ENCODE measurements at places on chromosomes 3 and 15.

DNA sequence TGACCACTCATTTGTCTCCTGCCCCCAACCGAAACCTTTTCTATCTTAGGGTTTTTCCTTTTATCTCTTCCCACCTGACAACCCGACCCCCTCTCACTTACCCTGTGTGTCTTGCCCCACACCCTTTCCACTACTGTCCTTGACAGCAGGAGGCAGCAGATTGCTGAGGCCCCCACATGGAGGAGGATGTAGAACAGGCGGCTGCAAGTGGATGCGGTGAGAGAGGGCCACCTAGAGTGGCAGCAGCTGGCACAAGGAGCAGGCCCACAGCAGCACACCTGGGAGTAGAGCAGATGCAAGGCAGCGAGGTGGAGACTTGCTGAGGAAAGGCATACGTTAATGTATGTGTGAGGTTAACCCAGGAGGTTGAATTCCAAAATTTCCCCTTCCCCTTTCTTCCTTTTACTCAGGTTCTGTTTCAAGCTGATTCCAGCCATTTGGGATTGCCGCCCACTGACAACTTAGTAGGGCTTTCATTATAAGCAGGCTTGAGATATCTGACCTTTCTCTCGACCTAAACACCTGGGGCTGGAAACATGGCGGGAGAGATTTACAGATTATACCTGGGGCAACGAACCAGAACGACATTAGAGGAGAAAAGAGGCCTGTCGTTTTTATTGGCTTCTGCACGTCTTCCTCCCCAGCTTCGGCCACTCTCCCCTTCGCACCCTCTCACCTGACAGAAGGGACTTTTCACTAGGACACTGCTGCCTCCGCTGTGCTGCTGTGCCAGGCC is 643 bp downstream of the SERINC4 start:
- no peak for ATAC-seq

DNA sequence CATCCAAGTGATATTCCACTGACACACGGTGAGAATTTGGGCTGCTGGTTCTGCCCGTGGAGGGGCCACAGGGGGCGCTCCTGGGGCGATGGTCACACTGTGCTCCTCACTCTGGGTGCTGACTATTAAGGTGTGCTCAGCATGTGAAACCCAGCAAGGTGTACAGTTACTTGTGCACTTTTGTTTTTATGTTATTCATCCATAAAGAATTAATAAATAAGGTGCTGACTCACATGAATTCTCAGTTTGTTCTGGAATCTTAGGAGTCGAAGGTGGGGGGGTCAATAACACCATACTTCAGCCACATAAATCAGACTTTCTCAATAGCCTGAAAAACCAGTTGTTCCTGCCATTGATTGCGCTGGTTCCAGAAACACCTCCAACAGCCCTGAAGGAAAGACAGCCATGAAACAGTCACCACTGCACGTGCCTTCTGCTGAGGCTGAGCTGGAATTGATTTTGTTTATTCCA is 53.5 kb upstream of the SPATA12 start:
- no peak for ATAC-seq

DNA sequence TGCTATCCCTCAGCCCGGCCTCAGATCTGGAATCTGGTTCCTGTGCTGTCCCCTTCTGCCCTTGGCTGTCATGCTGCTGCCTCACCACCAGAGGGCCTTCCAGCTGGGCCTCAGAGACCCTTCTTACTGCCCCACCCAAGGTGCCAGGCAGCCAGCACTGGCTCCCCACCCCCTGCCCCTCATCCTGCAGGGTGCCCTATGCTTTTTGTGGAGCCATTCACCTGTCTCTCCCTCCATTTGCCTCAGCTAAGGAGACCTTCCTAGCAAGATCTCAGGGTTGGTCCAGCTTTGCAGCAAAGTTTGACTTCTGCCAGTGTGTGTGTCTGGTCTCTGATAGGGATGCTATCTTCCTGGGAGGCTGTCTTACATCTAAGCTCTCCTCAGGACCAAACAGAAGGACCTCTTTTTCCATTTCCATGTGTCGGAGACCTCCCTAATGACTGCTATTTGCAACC is 1.9 kb upstream of the VWA5B2 start:
- no peak for ATAC-seq

GRCh38 chr3:175193815-175194518 is 334.8 kb downstream of the NAALADL2 start:
- no peak for ATAC-seq

GRCh38 chr3:33883538-33883950 is 85.1 kb downstream of the PDCD6IP start:
- no peak for ATAC-seq

DNA sequence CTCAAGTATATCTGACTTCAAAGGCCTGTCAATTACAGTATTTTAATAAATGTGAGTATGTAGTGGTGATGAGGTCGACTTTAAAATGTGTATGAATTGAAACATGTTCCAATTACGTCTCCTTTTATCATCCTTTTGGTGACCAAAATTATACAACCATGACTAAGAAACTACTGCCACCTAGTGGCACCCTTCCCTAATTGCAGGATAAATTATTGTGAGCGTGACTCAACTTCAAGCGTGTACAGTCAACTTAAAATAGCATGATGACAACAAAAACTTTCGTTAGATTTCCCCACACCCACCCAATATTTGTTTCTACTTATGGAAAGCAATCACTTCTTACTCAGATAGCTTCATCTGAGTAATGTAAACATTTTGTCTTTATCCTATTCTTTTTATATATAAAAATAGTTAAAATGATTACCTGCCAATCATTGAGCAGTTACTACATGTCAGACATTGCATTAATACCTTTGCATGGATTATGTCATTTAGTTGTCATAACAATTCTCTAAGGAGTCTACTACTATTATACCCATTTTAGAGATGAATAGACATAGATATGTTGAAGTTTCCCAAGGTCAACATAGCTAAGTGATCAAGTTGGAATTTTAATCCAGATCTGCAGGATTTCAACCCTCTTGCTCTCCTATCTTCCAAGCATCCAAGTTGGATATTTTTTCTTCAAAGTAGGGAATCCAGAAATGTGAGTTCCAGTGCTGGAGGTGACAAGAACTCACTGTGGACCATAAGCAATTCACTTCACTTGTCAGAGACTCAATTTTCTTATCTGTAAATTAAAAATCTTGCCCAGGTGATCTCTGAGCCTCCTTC is 106.0 kb downstream of the MEX3B start:
- ATAC-seq, result no peak

- no peak for ATAC-seq
These were observed 18.1 kb downstream of the ZNF280D start for GRCh38 chr15:56715220-56715619.

DNA sequence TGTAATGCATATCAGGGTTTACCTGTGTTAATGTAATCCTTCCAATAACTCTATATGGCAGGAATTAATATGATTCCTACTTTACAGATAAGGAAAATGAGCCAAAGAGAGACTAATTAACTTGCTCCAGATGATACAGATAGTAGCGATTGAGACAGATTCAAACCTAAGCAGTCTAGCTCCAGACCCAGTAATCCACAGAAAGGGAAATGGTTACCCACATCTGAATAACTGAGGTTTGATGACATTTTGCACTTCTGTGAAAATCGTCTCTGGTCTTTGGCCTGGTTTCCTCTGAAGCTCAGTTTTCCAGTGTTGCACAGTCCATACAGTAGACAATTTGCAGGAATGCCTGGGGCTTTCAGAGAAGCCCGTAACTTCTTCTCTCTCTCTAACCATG is 177.1 kb upstream of the UMPS start:
- ATAC-seq, result no peak

- ATAC-seq, result no peak
These were observed 147.2 kb downstream of the STAG1 start for GRCh38 chr3:136604961-136605360.

DNA sequence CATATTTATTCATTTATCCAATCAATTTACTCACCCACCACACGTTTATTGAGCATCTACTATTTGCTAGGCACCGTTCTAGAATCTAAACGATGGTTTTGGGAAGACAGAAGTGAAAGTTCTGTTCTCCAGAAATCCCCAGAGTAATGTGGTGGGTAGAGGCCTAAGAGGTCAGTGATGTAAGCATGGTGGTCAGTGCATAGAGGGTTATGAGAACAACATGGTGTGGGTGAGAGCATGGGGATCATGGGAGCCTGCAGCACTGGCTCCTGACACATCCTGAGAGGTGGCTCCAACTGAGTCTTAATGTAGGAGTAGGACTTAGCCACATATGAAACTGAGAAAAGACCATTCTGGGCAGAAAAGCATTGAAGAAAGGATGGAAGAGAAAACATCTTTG is 85.3 kb upstream of the TNFAIP8L3 start:
- ATAC-seq, result peak; percentile 71

GRCh38 chr3:164407111-164407510 is 671.2 kb downstream of the SI start:
- no peak for ATAC-seq

GRCh38 chr3:34678575-34678974 is 880.1 kb downstream of the PDCD6IP start:
- no peak for ATAC-seq

DNA sequence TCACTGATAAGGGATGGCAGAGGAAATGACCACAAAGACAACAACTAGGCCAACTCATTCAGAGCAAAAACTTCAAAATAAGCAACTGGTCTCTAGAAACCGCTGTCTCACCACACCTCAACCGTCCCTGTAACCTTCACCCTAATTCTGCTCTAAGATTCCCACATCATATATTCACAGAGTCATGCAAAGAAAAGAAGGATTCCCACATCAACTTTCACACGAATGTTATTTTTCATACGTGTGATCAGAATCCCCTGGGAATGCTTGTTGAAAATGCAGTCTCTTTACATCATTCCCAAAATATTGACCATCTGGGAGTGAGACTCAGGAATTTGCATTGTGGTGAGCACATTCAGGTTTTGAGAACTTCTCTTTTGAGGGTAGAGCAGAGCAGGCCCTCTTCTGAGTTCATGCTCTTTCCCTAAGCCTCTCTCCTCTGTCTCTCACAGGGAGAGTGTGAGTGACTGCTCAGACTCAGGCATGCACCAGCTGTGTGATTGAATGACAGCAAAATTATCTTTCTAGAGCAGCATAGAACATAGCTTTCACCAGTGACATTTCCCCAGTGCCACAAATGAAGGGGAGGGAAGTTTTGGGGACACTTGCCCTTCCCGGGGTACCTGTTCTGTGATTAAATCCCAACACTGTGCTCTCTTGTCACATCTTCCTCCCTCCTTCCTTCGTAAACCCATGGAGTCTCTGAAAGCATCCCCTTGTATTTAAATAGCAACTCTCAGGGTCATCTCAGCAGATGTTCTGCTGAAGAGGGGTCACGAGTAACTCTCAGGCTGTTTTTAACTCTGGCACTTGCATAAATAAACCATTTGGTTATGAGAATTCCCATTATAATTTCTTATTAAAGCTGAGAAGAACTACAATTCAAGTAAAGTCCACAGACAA is 170.9 kb downstream of the PLCL2 start:
- no peak for ATAC-seq

DNA sequence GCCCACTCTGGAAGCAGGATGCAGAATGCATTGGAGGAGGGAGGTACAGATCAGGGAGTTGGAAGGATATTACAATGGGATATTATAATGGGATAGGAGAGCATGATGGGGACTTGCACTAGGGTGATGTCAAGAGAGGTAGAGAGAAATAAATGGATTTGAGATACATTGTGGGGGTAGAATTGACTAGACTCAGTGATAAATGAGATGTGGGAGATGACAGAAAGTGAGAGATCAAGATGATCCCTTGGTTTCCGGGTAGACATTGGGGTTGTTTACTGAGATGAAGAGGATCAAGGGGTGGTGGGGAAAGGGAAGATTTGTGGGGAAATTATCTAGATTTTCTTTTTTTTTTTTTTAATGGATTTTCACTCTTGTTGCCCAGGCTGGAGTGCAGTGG is 42.7 kb downstream of the BFSP2 start:
- ATAC-seq, result no peak

DNA sequence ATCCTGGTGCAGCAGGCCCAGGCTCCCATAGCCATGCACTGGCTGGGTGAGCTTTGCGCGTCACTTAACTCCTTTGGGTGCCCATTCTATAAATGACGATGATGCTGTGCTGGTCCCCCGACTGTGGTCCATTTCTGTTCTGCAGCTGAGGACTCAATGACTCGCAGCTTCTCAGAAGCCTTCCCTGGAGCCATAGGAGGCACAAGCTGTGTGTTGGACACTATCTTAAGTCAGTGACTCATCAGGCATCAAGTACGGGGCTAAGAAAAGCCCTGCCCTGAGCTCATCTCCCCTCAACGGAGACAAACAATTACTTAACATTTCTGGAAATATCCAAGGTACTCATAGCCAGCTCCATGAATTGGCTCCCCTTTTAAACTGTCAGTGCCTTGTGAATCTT is 13.8 kb upstream of the MUSTN1 start:
- ATAC-seq, result no peak

DNA sequence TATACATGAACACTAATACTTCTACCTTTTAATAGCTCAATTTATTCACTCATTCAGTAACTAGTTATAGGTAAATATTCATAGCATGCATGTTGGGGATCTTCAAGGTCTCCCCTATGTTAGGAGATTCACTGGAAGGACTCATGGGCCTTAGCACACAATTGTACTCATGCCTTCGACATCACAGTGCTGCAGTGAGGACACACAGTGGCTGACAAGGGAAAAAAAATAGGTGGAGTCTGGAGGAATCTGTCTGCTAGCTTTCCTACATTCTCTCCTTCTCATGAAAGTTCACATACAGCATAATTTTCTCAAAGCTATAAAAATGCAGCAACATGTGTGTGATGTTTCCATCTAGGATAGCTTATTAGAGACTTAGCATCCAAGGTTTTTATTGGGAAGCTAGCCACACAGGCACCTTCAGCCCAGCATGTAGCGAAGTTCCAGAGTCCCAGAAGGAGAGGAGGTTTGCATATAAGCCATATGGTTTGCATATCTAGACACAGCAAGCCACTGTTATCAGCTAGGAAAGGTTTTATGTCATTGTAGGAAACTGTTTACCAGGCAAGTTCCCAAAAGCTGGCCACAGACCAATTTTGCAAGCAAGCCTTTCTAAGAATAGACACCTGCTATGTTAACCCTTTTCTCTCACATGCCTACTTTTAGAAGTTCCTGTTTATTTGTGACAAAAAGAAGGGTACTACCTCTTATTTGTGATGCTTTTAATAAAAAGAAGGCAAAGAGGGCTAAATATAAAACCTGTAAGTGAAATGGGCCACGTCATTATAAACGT is 46.4 kb downstream of the MORC1 start:
- ATAC-seq, result no peak

DNA sequence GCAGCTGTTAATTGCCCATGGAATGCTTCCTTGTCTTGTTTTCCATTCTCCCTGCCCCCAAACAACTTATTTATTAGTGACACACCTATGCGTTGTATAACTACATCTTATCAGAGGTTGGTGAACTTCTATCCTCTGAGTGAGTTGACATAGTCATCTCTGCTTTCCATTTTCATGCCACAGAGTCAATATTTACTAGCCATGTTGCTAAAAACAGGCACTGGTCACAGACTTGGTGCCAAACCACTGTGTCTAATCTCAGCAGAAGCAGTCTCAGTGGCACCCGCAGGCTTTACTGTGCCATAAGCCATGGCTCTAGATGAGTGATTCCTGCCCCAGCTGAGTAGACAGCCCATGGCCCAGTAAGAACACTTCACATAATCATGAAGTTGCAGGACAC is 26.5 kb downstream of the DAPK2 start:
- ATAC-seq, result no peak

Data from stimulated activated memory B cell treated with anti-CD40 and anti-IgM and Interleukin-4, amounts not matched to agents 10 μg/mL and 1 μg/mL and 100 μg/mL, for 72 hours (primary cell).